ENCODE measurements at places on chromosomes 12 and 14.

- no peak for DNase-seq
Observed at GRCh38 chr12:80513211-80513610, 69.2 kb downstream of the PTPRQ start.

DNA sequence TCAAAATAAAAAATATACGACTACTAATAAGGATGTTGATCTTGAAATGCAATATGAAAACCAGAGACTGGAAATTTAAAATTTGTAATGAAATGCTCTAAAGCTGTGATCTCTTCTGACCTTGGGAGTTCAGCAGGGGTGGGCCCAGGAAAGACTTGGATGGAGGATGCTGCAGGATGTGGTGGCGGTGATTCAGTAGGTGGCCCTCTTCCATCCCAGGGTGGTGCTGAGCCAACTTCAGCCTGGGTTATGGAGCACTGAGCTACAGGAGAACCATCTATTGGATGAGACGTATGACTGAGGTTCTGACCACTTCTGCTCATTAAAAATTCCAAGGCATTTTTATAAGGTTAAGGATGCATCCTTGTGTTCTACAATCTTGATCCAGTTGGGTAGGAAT lies 6.9 kb upstream of the PDE3A start:
- no peak for DNase-seq

- no peak for DNase-seq
Observed at GRCh38 chr12:39771456-39771855, 151.9 kb upstream of the ABCD2 start.

GRCh38 chr12:108613548-108613947 lies 15.7 kb upstream of the TMEM119 start:
- DNase-seq = no peak

DNA sequence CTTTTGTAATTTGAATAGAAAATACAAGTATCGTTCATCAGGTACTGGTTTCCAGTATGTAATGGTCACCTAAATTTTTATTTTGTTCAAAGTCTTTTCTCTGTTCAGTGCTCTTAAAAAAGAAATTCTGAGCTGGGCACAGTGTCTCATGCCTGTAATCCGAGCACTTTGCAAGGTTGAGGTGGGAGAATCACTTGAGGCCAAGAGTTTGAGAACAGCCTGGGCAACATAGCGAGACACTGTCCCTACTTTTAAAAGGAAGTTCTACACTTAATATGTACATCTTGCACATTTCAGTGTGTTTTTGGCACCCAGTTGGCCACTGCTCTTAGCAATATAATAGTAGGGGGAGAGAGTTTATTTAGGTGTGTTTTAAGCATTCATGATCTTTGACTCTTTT lies 27.9 kb downstream of the PCNX1 start:
- DNase-seq = no peak
